ENCODE measurements at places on chromosomes 3 and 15.

- peak; percentile 89 for DNase-seq
These were observed 3.8 kb upstream of the LOXL1 start for GRCh38 chr15:73922186-73923151.

- no peak for DNase-seq
These were observed 51.6 kb upstream of the TCF12 start for GRCh38 chr15:56866803-56867202.

DNA sequence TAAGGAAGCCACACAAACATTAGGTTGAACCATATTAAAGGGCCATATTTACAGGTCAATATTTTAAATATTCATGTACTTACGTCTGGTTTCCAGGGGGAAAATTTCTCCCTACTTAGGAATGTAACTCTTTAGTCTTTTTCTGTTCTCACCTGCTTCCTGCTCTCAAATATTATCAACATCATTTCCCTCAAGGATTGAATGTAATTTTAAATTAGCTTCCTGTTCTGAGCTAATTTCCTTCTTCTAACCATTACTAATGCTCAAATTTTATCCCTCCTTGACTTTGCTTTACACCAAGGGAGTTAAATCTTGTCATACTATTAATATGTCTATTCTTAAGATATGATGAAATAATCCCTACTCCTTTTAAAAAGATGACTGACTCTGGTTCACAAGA, 103.4 kb upstream of the UBP1 start:
- DNase-seq: no peak

GRCh38 chr3:72340476-72341379, 507.5 kb downstream of the SHQ1 start:
- DNase-seq: no peak

DNA sequence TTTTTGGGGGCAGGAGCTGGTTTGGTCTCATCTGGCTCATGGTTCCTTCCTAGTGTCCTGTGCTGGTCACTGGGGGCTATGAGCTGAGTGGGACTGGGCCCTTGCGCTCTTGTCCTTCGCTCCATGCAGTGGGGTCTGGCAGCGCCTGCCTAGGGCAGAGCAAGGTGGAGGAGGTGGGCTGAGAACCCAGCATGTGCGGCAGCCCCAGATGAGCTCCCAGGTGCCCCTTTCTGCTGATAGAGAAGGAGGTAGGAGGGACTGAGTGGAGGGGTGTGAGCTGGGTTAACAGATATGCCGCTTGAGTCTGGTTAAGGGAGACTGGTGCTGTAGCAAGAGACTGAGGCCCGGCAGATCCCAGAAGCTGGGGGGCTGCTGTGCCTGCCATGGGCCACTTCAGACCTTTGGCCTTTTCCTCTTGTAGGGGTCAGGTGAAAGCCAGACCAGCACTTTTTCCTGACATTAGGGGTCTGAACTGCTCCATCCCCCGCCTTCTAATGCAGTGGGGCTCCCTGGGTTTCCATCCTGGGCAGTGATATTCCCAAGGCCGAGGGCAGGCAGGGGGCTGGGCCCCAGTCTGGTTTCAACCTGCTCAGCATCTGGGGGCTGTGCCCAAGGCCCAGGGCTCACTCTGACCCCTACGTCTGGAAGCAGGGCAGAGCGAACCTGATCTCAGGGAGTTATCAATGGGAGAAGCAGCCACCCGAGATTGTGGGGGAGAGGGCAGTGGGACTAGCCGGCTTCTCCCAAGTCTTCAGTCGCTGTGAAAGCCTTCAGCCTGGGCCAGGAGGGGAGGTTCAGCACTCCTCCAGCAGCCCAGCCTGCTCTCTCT, 62.9 kb upstream of the PRR23C start:
- DNase-seq: no peak

GRCh38 chr3:136898549-136898948, 36.5 kb downstream of the NCK1 start:
- no peak for DNase-seq

GRCh38 chr3:12307136-12307535, 18.3 kb downstream of the PPARG start:
- DNase-seq: no peak

DNA sequence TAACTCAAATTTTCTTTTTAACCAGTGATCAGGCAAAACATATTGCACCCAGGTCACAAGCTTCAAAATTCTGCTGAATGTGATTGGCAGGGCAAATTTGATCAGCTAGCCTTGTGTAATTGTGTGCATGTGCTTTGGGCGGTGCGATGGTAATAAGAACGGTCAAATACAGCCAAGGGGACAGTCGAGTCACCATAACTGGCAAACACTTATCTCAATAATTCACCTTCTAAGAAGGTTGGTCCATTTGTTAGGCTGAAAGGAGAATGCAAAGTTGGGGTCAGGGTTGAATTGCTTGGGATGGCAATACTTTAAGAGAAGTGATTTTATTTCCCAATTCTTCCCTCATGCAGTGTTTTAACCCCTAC, 302.4 kb upstream of the PDZRN3 start:
- DNase-seq: no peak

DNA sequence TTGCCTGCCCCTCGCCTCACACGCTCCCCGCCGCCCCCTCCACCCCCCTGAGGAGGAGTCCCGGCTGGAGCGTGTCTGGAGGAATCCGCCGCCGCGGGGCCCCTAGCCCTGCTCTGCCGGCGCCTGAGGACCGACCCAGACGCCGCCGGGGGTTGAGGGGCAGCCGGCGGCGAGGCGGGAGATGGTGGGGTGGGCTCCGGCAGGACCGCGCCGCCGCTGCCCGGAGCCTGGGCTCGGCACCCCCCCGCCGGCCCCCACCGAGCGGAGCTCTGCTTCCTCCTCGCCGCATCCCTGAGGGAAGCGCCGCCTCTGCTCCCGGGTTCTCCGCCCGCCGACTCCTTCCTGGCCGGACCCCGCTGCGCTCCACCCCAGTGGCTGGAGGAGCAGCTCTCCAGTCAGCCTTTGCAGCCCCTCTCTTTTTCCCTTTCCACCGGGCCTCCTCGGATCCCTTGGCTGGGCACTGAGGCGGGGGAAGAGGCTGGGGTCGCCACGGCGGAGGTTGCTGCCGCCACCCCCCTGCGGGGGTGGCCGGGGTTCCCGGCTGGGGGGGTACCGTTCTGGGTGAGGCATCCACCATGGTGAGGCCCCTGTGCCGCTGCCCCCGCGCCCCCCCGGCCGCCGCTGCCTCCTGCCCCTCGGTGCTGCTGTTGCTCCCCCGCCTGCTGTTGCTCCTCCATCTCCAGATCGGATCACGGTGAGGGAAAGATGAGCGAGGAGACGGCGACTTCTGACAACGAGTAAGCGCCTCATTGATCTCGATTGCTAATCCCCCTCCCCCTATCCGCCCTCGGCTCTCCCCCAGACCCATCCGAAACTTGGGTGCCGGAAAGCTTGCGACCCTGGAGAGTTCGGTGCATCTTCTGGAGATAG, at the start of gene SPRED1:
SPRED1 (plus strand) TSS at position 356 of the 870 bp plus-strand sequence; CDS start at position 706, 350 bp downstream.
- DNase-seq: peak; percentile 41

Data from SK-N-DZ (cell line).